Fibroblast of skin of right biceps (primary cell): ENCODE measurements at places on chromosomes 5 and 9.

- DNase-seq = no peak
Measured at GRCh38 chr5:127565586-127566270, 48.3 kb downstream of the PRRC1 start.

GRCh38 chr9:131253891-131254491 lies 22.3 kb downstream of the FAM78A start:
- peak; percentile 71 for DNase-seq

- DNase-seq = no peak
Measured at GRCh38 chr5:94024620-94025019, 283.2 kb upstream of the POU5F2 start.

GRCh38 chr9:4277531-4277991 lies 22.3 kb downstream of the GLIS3 start:
- peak; percentile 58 for DNase-seq

- DNase-seq = no peak
Measured at GRCh38 chr5:73118391-73118973, 1.9 kb upstream of the TMEM171 start.

GRCh38 chr5:56814361-56814962 lies 887 bp upstream of the MAP3K1 start:
- DNase-seq = peak; percentile 6

DNA sequence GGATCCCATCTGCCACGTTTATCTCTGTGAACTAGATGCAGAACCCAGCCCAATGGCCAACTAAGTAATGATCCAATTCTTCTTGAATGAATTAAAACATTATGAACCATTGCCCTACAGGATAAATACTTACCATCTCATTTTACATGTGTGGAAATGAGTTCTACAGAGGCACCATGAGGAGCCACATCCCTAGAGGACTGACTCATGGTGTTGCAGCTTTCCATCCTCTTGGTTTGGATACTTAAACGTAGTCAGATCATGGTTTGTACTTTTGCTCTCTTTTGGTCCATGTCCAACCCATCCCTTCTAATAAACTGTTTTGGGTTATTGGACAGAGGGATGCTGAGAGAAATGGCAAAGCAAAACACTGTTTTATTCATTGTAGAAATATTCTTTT lies 484.8 kb downstream of the EBF1 start:
- DNase-seq = peak; percentile 50

GRCh38 chr5:32833127-32833526 lies 122.0 kb downstream of the NPR3 start:
- no peak for DNase-seq

GRCh38 chr9:91246846-91247245 lies 114.9 kb downstream of the AUH start:
- DNase-seq = peak; percentile 22

- no peak for DNase-seq
Measured at GRCh38 chr5:181192337-181193046, 12.5 kb downstream of the TRIM7 start.

DNA sequence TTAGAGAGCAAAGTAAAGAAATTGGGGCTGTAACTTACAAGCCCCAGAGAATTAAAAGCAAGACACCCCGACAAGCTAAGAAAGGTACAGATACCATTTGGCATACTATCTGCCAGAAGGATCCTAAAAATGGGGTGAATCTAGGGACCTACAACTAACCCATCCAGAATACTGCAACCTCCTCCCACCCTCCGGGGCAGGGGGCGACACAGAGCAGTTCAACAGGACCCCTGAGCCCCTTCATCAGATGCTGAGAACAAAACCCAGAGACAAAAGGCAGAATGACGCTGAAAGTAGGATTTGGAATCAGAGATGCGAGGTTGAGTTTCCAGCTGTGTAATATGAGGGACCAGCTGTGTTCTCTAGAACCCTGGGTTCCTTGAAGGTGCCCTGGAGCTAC lies 71.2 kb downstream of the EPB41L4B start:
- DNase-seq = no peak

GRCh38 chr5:56725711-56726411 lies 89.5 kb upstream of the MAP3K1 start:
- DNase-seq = no peak

- no peak for DNase-seq
Measured at GRCh38 chr9:99119976-99120655, 15.2 kb downstream of the TGFBR1 start.

GRCh38 chr5:151104795-151105194 lies 24.0 kb upstream of the TNIP1 start:
- peak; percentile 43 for DNase-seq
